ENCODE measurements at places on chromosomes 6 and 20. TPM values are rescaled to one million over a fixed set of nuclear protein-coding genes. Genes with fewer than 3 reads are reported as not detected.
A peak's percentile ranks its signal among the peaks of the same experiment; 100 is the strongest.

ZBTB12 gene
- total RNA-seq = 3.5 TPM

FLRT3 gene
- not detected for total RNA-seq

SLC22A23 gene
- 14.8 TPM for total RNA-seq

LPA gene
- not detected for total RNA-seq

HNF4A gene
- 0.32 TPM for total RNA-seq

FABP7 gene
- not detected for total RNA-seq

- peaks cover 3% of the 10 kb centered on the region for H3K4me1 ChIP-seq
- H3K36me3 ChIP-seq = no peaks in the 10 kb centered on the region
- no peak overlapping the region for H3K4me3 ChIP-seq
- DNase-seq = no peak
- no peaks in the 10 kb centered on the region for H3K27me3 ChIP-seq
Measured at GRCh38 chr6:53894091-53894490, 99.3 kb downstream of the LRRC1 start.

DNA sequence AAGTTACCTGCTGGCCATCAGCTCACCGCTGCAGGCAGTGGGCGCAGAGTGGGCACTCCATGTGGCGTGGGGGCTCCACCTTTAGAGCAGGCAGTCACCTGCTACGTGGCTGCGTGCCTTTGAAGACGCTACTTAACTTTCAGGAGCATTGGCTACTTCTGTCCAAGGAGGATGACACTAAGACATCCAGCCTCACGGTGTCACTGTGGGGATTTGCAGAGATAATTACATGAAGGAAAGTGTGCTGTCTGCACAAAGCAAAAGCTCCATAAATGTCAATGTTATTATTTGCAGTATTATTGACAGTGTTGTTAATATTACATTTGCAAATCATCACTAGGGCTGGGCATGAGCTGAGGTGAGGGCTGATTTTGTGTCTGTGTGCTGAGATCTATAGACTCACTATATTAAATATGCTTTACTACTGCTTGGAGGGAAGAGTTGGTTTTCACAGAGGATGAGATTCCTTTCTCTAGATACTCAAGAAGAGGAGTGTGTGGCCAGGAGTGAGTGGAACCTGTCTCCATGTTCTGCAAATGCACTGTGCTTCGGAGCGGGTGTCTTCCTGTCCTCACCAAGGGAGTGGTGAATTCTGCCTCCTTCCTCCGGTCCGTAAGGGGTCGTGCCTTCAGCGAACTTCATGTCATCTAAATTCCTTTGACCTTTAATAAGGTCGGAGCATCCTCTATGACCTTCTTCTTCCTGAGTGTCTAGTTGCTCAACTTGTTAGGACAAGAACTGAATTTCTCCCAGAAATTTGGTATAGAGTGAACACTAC lies 165.8 kb upstream of the SYNDIG1 start:
- no peaks in the 10 kb centered on the region for H3K36me3 ChIP-seq
- H3K27ac ChIP-seq = no peak overlapping the region
- no peak overlapping the region for H3K4me3 ChIP-seq
- no peak for DNase-seq

DNA sequence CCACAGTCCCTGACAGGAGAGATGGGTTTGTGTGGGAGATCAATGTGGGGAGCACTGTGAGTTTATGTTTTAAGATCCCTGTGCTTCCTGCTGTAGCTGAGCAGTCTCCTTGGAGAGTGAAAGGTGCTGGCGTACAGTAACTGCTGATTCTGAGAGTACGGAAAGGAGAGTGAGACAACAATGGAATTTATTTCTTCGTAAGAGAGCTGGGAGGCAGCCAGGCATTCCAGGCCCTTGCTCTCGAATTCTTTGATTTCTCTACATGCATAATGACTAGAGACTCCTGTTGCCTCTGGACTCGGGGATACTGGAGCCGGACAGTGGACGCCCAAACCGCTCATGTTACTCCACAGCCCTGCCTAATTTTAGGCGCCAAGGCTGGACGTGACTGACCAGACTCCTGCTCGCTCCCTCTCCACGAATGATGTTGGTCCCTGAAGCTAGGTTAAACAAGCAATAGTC lies 131.0 kb upstream of the PHACTR1 start:
- no peaks in the 10 kb centered on the region for H3K27me3 ChIP-seq
- H3K4me1 ChIP-seq = no peaks in the 10 kb centered on the region
- no peak for DNase-seq
- H3K27ac ChIP-seq = no peak overlapping the region
- H3K36me3 ChIP-seq = no peaks in the 10 kb centered on the region

DNA sequence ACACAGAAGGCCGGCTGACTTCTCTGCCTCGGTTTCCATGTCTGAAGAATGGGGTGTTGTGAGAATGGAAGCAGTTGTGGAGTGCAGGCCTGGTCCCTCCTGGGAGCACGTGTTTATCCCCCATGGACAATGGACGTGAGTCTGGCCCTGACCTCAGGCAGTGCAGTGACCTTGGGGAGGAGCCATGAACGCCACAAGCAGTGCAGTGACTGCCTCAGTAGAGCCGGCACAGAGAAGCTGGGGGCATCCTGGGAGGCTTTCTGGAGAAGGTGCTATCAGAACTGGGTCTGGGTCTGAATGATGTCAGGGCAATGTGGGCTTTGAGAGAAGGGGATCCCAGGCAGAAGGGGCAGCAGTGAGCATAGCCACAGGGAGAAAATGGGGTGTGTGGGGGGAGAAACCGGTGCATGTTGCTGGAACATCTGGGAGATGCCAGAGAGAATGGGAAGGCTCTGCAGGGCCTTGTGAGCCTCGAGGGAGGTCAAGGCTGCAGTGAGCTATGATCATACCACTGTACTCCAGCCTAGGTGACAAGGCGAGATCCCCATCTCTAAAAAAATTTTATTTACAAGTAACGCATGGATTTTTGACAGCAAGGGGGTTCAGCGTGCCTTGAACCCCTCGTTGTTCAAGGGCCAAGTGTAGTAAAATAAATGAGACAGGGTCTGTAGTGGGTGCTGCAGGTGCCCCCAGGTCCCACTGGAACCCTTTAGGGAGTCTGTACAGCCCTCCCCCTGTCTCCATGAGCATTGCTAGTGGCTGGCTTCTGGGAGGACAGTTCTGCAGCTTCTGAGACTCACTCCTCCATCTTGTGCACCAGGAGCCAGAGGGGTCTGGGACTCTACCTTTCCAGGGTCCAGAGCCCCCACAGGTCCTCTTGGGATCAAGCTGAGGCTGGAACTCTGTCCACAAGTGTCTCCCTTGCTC lies 27.0 kb upstream of the ZBP1 start:
- no peak for DNase-seq
- H3K27me3 ChIP-seq = no peaks in the 10 kb centered on the region
- no peaks in the 10 kb centered on the region for H3K4me1 ChIP-seq
- H3K4me3 ChIP-seq = no peak overlapping the region

GRCh38 chr20:4805663-4806449 lies 84.1 kb downstream of the PRND start:
- no peak overlapping the region for H3K27ac ChIP-seq
- peaks cover 27% of the 10 kb centered on the region for H3K4me1 ChIP-seq
- H3K27me3 ChIP-seq = no peaks in the 10 kb centered on the region
- H3K36me3 ChIP-seq = peaks cover 18% of the 10 kb centered on the region

DNA sequence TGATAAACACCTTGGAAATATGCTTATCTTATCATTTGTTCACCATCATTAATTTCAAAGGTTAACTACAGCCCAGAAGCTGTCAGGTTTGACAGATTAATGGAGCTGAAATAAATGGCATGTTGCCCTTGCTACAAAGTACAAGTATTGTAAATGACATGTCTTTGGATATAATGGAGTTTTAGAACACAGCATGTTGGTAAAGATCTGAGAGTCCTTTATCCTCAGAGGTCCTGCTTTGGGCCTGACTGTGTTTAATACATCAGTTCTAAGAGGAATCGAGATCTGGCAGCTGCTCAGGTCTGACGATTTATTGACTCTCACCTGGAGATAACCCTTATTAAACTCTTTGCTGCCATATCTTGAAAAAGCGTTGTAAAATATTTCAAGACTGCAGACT lies 222.7 kb upstream of the OPRM1 start:
- no peak overlapping the region for H3K4me3 ChIP-seq
- no peaks in the 10 kb centered on the region for H3K4me1 ChIP-seq
- DNase-seq = no peak

DNA sequence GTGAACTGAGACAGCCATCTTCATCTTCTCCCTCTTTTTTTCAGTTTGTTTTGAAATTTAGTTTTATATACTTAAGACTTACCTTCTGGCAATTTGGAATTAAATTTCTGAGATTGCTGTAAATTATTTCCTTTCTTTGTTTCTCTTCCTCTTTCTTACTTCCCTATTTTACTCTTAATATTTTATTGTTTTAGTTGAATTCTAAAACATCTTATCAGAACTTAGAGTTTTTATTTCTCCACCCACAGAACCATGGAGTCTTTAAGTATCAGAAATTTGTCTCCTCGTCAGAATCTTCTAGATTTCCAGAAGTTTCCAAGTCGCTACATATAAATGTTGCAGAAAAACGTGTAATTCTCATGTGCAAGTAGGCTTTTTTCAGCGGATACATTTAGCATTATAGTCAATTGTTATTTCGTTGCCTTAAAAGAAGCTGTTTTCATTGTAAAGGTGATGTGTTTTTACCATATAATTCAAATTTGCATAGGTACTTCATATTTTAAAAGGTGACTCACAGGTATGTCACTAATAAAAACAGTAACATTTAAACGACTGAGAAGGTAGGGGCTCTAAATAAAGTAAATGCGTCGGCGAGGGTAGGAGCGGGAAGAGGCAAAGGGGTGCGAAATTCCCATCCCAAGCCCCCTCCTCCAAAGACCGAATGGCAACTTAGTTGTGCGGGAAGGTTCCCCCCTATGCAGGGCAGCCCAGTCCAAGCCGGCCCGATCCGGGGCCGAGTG lies 866 bp upstream of the MYO6 start:
- H3K4me1 ChIP-seq = peaks cover 3% of the 10 kb centered on the region
- peaks cover 33% of the 10 kb centered on the region for H3K27me3 ChIP-seq
- peak overlapping the region; percentile 78 for H3K4me3 ChIP-seq

DNA sequence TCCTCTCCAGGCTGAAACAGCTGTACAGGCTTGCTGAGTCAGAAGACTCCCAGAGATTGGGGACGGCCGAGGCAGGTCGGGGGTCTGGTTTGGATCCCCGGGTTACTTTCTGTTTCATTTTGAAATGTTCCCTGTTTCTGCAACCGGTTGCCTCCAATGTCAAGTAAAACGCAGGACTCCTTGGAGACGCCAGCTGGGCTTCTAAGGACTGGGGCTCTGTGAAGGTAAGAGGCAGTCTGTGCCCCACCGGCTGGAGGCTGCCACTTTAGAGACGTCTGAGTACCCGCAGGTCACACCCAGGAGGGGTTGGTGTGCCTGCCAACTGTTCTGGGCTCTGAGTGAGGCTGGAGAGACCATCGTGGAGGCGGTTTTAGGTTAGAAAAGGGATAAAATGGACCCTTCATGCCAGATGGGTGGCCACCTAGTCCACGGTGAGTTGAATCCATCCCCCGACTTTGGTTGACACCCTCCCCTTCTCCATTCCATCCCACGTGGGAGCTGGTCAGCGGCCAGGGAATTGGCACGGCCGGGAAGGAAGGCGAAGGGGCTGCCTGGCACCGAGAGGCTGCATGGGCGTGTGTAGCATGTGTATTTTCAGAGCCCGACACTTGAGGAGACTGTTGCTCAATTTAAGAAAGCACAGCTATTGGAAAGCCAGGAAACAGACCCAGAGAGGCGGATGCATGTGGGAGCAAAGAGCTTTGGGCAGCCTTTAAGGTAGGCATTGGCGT lies 240.9 kb downstream of the PHACTR1 start:
- no peak overlapping the region for H3K27ac ChIP-seq
- no peak for DNase-seq
- no peaks in the 10 kb centered on the region for H3K4me1 ChIP-seq

GRCh38 chr6:141562186-141562811 lies 570.4 kb upstream of the GJE1 start:
- H3K36me3 ChIP-seq = no peaks in the 10 kb centered on the region
- H3K4me1 ChIP-seq = peaks cover 6% of the 10 kb centered on the region
- H3K27ac ChIP-seq = peak overlapping the region; percentile 46
- H3K27me3 ChIP-seq = peaks cover 5% of the 10 kb centered on the region
- peak overlapping the region; percentile 58 for H3K4me3 ChIP-seq

DNA sequence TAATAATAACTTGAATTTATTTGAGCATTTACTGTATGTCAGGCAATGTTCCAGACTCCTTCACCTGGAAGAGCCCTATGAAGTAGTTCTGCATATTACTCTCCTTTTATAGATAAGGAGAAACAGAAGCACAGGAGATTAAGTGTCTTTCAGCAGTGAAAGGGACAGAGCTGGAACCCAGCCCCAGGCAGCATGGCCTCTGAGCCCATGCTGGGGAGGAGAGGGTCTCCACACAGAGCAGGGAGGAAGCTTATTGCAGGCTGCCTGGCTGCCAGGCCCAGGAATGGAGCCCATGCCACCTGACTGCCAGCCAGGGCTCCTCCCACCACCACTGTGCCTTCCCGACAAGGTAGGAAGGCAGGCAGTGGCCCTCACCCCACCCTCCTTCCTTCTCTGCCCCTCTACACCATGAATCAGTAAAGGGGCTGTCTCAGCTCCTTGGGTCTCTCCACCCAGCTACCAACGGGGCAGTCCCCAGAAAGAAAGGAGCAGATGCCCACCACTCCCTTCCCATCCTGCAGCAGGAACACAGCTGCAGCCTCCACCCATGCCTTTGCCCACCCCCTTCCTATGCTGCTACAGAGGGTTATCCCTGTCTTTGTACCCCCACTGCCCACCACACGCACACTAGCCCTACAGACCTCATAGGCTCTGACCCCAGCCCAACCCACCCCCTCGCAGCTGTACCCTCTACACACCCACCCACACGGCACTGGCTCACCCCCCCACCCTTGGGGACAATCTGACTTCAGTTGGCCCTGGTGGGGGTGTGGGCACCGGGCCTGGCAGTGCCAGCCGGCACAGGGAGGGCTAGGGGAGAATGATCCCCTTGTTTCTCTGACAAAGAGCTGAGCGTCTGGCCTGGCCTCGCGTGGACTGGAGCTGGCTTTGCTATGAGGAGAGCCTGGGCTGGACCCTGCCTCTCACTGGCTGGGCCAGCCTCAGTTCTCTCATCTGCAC lies 41.8 kb downstream of the TFEB start:
- DNase-seq = no peak
- no peaks in the 10 kb centered on the region for H3K4me1 ChIP-seq
- no peak overlapping the region for H3K27ac ChIP-seq
- no peaks in the 10 kb centered on the region for H3K27me3 ChIP-seq
- H3K36me3 ChIP-seq = peaks cover 20% of the 10 kb centered on the region
- no peak overlapping the region for H3K4me3 ChIP-seq

DNA sequence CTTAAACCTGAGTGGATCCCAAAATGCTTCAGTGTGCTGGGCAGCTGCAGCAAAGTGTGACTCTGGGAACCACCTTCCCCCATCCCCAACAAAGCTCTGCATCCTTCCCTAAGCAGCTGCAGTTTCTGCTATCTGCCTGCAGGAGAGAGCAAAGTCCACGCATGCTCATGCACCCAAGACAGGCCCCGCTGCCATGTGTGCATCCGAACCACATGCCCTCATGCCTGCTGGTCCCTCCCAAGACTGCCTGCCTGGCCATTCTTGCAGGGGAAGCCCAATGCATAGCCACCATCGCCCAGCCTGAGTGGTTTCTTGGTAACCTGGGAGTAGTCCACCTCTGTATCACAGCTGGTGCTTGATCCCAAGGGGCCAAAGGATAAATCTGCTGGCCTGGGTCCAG lies 94.3 kb upstream of the OLIG3 start:
- H3K27me3 ChIP-seq = no peaks in the 10 kb centered on the region
- H3K4me3 ChIP-seq = no peak overlapping the region
- H3K36me3 ChIP-seq = no peaks in the 10 kb centered on the region
- DNase-seq = no peak
- no peak overlapping the region for H3K27ac ChIP-seq
